AG10803 (cell line): ENCODE measurements at places on chromosomes 7 and 10.

GRCh38 chr10:133458710-133459453 lies 5.1 kb downstream of the SCART1 start:
- DNase-seq: no peak

DNA sequence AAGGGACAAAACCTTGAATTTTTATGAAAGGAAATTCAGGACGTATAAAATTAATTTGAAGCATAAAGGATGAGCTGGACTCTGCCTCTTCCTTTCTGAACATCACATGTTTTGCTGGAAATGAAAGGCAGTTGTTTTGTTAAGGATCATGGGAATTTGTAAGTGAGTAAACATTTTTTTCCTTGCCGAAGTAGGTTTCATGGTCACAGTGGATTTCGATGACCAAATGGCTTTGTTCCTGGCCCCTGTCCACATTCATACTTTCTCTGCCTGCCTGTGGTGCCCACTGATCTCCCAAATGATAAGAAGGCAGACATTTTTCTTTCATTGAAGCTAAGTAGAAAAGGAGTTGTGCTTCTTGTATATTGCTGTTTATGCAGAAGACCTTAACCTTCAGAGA lies 104.2 kb downstream of the ARID5B start:
- DNase-seq: no peak

DNA sequence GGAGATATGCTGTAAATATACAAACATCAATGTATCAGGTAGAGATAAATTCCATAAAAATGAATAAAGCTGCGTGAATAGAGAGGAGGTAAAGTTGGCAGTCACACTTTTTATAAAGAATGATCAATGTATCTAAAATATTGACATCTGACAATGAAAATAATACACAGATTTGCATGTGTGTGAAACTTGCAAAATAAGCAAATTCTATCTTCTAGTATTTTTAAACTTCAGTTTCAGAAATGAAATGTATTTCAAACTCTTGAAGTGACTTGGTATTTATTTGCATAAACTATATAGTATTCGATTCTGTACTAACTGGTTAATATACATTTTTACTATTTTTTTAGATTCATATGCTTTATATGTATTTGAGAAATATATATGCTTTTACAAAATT lies 986.6 kb downstream of the CNTNAP2 start:
- DNase-seq: no peak

DNA sequence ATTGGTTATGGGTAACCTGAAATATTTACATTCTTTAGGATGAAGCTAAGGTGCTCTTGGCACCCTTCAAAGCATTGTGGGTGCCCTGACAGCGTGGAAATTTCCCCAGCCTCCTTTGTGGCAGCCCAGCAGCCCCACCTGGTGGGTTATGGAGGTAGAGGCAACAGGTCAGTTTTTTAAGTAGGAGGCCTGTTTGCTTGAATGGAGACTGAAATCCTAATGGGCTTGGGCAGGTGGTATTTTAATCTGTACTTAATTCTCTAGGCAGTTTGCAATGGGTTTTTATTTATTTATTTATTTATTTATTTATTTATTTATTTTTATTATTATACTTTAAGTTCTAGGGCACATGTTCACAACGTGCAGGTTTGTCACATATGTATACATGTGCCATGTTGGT lies 139.4 kb downstream of the EPC1 start:
- DNase-seq: peak; percentile 39

GRCh38 chr7:151352512-151352911 lies 10.9 kb downstream of the NUB1 start:
- no peak for DNase-seq

DNA sequence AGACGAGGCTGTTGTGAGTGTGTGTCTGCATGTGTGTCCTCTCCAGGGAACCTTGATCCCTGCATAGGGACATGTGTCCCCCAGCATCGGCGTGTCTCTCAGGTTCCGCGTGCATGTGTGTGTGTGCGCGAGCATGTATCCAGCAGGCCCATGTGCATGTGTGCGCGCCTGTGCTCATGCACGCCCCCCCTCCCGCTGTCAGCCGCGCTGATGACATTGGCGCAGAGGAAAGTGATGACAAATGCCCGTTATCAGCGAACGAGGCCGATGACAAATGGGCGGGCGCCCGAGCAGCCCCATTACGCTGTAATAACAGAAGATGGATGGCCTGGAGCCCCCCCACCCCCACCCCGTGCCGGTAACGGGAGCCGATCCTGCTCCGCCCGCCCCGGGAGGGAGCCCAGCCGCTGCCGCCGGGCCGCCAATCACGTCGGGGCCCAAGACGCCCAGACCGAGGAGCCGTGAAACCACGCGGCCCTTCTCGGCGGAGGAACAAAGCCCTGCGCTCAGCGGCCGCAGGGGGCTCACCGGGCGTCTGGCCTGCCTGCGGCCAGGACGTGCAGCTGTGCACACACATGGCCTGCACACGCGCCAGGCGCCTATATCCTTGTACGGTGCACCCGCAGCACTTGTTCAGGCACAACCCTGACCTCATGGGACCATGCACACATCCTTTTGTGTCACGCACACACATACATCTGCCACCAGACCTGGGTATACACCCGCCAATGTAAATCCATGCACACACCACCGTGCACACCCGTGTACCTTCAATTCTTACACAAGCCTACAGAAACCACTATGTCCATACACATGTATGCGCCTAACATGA lies 21.5 kb downstream of the POLL start:
- DNase-seq: no peak

- DNase-seq: no peak
These were observed 104.4 kb downstream of the MICALL2 start for GRCh38 chr7:1354661-1355567.

DNA sequence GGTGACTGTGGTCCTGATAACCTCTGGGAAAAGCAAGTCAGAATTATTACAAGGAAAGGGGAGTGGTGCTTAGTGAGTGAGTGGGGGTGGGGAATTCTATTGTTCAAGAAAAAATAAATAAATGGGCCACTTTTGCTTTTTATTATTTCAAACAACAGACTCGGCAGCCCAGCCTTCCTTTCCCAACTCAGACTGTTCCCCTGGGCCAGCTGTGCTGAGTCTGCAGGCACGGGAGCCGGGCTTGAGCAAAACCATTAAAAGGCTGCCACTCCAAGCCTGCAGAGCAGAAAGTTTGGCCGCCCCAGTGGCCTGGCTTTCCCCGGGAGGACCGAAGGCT lies 90.0 kb downstream of the PLXNA4 start:
- DNase-seq: no peak
